EL (cell line): ENCODE measurements at places on chromosomes 12 and 14.

DNA sequence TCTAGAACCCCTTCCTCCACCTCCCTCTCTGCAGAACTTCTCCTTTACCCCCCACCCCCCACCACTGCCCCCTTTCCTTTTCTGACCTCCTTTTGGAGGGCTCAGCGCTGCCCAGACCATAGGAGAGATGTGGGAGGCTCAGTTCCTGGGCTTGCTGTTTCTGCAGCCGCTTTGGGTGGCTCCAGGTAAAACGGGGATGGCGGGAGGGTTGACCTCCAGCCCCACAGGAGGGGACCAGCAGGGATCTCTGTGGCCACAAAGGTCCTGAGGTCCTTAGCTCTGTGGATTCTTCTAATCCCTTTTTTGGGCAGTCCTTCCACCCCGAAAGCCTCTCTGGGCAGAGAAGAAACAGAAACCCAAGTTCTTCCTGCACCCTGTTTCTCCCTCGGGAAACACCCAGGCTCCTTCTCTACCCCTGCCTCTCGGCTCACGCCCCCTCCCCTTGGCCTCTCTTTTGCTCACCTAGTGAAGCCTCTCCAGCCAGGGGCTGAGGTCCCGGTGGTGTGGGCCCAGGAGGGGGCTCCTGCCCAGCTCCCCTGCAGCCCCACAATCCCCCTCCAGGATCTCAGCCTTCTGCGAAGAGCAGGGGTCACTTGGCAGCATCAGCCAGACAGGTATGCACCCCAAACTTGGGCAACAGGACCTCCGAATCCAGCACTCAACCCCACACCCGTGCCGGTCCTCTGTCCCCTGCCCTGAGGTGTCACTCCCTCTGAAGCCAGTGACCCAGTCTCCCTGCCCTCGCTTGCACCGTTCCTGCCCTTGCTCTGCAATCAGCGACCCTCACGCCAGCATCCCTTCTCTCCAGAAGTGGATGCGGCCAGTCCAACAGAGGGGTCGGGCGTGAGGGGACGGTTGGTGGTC is 638 bp downstream of the LAG3 start:
- no peak for DNase-seq

DNA sequence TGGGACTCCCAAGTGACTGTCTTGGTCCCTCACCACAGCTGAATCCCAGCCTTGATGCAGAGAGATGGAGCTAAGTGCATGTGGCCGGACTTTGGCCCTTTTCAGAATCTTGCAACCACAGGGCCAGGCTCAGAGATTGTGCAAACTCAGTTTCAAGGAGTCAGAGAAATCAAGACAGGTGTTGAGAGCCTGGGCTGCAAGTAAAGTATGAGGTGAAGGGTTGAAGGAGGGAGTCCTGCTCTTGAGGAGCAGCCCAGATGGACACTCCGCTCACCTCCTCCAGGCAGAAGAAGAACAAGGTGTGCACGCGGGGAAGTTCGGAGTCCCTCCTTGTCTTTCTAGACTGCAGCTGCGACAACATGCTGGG is 6.3 kb upstream of the BMP4 start:
- no peak for DNase-seq

GRCh38 chr12:93514853-93515252 is 47.5 kb downstream of the MRPL42 start:
- DNase-seq = peak; percentile 81

GRCh38 chr12:57089271-57090245 is 644 bp downstream of the NAB2 start:
- peak; percentile 84 for DNase-seq

GRCh38 chr12:131786331-131786730 is 41.9 kb upstream of the MMP17 start:
- no peak for DNase-seq

DNA sequence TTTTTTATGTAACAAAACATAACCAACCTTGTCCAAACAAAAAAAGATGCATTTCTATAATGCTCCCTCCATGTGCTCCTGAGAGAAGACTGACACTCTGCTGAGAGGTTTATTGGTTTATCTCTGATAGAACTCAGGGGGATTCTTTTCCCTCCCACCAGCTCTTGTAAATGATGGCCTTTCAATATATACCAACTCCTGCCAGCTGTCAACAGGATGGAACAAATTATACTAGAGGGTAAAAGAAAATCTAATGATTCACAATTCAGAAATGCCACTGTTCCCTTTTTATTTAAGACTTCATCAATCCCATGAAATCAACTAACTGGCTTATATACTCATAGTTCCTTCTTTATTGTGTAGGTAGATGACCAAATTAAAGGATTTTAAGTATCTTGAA is 25.4 kb downstream of the PSMC1 start:
- peak; percentile 35 for DNase-seq

- DNase-seq = peak; percentile 51
Observed at GRCh38 chr14:58243790-58244555, 670 bp upstream of the PSMA3 start.

- DNase-seq = no peak
Observed at GRCh38 chr12:9741726-9742125, 8.8 kb upstream of the CLECL1 start.

- no peak for DNase-seq
Observed at GRCh38 chr14:22448905-22449599, 140.0 kb downstream of the DAD1 start.

DNA sequence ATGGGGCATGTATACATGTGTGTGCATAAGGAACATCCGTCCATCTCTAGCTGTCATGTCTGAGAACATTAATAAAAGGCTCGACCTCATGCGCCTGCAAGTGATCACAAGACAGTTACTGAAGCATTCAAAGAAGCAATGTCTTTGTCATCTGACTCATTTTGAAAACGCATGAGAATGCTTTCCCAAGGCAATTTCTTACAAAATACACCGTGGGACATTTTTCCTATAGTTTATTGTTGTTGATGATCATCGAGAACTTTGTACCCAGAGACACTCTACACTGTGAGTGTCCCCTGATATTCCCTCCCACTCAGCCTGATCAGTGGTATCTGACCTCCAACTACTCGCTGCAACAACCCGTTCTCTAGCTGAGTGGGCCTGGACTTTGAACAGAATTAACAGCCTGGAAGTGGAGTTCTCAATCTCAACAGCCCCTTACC is 68.1 kb downstream of the ETV6 start:
- DNase-seq = peak; percentile 40

DNA sequence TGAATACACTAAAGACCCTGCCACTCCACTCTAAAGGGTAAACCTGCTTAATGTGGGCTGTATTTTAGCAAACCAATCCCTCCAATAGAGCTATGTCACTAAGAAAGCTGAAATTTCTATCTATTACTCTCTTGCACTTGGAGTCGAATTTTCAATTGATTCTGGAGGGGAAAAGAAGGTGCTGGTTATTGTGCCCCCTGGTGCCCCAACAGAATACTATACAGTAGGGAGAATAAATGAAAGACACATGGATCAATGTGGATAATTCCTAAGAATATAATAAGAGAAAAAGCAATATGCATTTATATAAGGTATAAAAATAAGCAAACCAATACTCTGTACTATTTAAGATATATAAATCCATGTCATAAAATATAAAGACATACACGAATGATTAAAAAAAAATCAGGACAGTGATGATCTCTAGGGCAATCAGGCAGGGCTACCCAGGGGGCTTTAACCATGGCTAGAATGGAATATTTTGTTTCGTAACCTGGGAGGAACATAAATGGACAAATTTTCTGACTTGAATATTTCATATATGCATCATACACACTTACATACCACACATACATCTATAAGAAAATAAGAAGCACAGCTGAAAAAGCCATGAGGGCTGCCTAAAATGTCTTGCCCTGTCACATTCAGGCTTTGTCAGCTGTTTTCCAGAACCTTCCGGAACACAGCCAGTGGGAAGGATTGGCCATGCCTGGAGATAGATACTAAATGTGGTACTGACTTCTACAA is 54.4 kb downstream of the EFCAB11 start:
- peak; percentile 41 for DNase-seq

GRCh38 chr12:47743311-47743860 is 15.3 kb downstream of the RAPGEF3 start:
- no peak for DNase-seq

- DNase-seq = no peak
Observed at GRCh38 chr14:69363055-69363454, 35.0 kb downstream of the ERH start.

DNA sequence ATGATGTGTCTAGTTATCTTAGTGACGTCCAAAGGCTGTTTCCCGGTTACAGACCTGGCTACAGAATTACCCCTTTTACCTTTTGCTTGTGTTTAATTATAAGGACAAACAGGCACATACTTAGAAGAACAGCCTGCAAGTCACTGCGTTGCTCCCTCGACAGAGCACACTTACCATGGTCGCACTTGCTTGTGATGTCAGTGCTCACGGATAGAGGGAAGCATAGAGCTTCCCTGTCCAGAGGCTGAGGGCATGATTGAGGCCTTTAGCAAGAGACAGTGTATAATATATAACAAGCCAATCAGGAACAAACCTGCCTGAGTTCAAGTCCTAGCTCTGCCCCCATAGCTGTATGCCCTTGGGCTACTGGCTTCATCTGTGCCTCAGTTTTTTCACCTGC is 73.2 kb upstream of the SCN8A start:
- DNase-seq = no peak

DNA sequence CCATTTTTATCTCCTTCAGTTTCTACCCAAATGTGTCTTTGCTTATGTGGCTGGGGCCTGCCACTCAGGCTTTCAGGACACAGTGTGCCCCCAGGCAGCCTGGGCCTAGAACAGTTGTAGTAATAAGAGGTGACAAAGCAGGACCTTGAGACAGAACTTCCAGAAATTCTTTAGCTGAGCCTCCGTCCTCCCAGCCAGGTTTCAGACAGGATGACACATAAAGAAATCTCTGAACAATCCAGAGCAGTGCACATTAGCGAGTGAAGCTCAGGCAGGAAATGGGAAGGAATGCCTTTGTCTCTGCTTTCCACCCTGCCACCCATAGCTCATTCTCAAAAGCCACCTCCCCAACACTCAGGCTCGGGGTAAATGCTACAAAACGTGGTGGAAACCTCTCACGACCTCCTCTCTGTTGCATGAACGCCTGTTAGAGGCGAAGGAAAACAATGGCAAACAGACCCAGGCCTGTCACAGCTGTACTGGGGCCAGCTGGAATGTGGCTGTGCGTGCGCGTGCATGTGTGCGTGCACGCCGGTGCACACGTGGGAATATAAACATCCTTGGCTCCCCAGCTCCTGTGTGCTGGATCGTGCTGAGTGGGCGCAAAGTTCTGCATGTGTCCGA is 286.7 kb downstream of the ZFP36L1 start:
- peak; percentile 75 for DNase-seq

GRCh38 chr12:43675048-43675904 is 83.3 kb downstream of the PUS7L start:
- peak; percentile 16 for DNase-seq

DNA sequence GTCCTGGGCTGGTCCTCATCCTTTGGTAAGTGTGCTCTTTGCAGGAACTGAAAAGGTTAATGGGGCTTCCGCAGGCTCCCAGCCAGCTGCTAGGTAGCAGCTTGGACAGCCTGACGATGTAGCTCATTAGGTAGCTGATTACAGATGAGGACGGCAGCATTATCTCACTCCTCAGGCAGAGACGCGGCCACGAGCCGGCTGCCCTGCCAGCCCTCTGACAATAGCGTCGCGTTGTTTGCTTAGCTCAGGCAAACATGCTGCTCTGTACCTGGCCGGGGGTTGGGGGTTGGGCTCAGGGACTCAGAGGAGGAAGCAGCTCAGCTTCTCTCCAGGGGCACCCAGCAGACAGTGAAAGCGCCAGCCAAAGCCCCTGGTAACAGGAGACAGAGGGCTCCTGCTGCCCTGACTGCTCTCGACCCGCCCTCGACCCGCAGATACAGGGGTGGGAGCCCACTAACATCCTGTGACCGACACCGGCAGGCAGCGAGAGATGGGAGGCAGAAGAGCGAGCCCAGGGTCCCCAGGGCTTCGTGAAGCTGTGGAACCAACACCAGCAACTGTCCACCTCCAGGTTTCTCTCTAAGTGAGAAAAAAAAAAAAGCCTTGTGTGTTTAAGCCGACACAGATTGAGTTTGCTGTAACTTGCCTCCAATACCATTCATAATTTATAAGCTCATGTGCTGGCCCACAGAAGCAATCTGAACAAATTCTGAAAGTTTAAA is 53.4 kb upstream of the DLK1 start:
- DNase-seq = no peak

DNA sequence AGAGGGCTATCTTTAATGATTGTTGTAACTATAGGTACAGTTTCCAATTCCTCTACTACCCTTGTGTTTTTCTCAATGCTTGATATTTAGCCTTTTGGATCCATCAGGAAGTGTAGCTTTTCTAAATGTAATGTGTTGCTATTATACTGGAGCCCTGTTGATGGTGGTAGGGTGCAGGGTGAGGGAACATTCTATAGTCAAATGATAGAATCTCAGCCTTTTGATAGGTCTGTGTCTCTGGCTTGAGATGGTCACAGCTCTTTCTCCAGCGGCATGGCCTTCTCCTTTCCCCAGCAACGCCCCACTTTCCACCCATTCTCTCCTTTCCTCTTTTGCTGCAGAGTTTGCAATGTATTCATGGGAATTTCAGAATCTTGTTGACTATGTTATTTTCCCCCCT is 398.6 kb downstream of the RERGL start:
- no peak for DNase-seq

DNA sequence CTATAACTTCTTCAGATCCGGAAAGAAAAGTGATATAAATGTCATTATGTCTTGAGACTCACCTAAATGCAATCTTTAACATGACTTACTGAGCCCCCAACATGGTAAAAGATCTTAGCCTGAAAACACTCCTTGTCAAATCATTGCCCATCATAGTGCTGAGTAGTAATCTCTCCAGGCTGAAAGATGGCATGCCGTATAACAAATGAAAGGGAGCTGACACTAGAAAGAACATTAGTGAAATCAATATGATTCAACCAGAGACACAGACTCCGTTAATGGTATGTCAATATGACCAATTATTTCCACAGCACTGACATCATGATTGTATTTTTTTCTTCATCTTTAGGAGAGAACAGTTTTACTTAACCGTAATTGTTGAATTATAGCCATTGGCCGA is 54.4 kb downstream of the BICD1 start:
- DNase-seq = no peak

- DNase-seq = no peak
Observed at GRCh38 chr12:46497739-46498138, 125.2 kb upstream of the SLC38A2 start.

DNA sequence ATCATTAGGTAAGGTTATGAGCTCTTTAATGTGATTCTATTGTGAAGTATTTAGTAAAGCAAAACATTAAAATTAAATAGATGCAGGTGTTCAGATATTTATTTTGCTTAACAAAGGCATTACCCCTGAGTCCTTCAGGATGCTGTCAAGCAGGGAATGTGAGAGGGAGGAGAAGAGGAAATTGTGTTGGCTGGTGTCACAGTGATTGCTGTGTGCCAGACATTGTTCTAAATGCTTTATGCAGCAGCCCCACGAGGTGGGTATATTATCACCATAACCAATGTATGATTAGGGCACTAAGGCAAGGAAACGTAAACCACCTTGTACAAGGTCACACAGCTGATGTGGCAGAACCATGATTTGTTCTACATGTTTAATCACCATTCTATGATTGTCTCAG is 80.1 kb downstream of the STAB2 start:
- no peak for DNase-seq

GRCh38 chr12:67890726-67891258 is 98.5 kb upstream of the IFNG-AS1 start:
- no peak for DNase-seq
